ENCODE measurements at places on chromosomes 12 and 14. TPM values are rescaled to one million over a fixed set of nuclear protein-coding genes. Genes with fewer than 3 reads are reported as not detected.

GRCh38 chr12:110689281-110690126 is 589 bp upstream of the HVCN1 start:
- DNase-seq: peak; percentile 74

DNA sequence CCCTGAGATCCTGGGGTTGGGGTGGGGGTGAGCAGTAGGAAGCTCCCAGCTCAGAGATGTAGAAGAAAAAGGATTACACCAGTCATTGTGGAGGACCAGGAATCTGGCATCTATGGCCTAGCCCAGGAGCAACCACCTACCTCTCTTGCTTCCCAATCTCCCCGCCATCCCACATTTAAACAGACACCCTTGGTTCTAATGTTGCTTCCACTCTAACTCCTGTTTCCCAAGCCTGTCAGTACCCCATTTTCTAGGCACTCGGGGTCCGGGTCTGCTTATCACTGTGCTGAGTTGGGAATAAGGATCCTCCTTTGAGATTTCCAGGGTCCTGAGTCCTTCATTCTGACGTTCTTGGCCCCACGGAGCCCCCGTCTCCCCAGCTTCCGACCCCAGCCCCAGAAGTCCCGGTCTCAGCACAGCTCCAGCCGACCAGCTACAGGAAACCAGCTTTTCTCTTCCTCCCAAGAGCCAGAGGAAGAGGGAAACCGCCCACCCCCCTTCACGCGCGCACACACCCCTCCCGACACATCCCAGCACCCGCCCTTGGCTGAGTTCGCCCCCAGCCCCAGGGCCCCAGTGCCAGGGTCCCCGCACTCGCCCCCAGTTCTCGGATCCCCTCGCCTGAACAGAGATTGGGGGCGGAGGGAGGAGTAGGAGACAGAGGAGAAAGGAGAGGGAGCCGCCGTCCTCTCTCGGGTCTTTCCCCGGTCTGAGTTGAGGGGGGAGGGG is 1.2 kb downstream of the ITGA5 start:
- peak; percentile 28 for DNase-seq

- no peak for DNase-seq
Measured at GRCh38 chr12:81809113-81809777, 50.1 kb upstream of the PPFIA2 start.

DNA sequence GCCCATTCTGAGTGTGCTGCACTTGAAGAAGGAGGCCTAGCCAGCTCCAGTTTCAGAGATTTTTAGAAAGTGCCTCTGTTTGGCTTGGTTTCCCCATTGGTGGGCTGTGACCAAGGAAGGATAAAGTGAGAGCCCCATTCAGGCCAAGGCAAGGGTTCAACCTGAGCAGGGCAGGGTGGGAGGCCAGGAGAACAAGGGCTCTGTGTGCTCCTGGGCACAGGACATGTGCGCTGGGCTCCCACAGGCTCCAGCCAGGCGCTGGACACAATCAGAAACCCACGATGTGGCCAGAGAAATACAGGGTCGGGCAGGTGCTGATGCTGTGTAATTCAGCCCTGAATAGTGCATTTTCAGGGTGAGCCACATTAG is 23.1 kb downstream of the WSCD2 start:
- no peak for DNase-seq

GRCh38 chr14:90301668-90302090 is 30.1 kb downstream of the NRDE2 start:
- DNase-seq: peak; percentile 62

GRCh38 chr14:61620130-61620946 is 75.0 kb upstream of the HIF1A start:
- no peak for DNase-seq

DNA sequence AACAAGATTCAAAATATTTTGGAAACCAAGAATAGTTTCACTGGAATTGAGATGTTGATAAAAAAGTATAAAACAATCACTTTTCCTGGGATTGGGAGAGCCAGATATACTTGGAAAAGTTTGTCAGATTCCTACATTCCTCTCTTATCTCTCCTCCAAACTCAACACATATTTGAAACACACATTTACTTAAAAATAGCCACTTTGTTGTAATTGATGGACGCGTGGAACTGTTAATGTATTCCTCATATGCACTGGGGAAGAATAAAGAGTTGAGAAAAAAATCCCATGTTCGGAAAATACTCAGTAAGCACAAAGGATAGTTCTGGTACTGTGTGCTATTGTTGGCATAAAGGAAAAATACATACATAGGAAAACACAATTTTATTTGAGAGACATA is 195.6 kb upstream of the FLRT2 start:
- no peak for DNase-seq

DNA sequence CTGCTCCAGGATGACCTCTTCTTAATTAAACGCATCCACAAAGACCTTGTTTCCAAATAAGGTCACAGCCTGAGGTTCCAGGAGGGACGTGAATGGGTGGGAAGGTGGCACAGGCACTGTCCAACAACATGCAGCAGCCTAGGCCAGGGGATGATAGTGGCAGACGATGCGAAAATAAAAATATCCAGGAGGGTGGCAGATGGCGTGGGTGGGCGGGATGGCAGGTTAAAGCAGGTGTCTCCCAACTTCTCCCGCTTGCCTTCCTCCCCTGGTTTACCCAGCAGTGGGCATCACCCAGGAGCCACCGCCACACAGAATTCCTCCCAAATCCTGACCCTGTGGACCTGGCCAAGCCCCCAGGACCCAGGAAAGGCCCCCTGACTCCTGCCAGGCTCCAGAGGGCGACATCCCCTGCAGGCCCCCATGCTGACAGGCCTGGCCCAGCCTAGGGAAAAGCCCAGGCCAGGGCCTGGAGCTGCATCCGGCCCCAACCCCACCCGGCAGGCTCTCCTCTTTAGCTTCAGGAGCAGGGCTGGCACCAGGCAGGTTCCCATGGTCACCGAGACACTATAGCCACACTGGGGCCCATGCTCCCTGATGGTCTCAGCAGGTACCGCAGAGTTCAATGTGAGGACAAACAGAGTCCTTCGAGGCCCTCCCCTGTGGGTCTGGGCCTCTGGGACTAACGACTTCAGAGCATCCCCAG is 9.7 kb downstream of the NCOR2 start:
- no peak for DNase-seq

DNA sequence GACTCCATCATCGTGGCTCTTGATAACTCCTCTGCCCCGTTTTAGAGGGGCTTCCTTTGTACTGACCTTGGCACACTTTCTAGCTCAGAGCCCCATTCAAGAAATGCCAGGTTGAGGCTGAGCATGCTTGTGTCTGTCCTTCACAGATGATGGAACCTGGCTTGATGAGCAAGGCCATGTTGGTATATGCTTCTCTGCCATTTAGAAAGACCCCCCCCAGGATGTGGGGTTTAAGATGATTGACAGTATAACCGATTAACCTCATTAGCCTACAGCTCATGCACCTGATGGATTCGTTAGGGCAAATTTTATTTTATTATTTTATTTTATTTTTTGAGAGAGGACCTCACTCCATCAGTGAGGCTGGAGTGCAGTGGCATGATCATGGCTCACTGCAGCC is 21.0 kb downstream of the BATF start:
- no peak for DNase-seq

- DNase-seq: peak; percentile 58
Measured at GRCh38 chr14:65168840-65169239, 66.5 kb upstream of the MAX start.

DNA sequence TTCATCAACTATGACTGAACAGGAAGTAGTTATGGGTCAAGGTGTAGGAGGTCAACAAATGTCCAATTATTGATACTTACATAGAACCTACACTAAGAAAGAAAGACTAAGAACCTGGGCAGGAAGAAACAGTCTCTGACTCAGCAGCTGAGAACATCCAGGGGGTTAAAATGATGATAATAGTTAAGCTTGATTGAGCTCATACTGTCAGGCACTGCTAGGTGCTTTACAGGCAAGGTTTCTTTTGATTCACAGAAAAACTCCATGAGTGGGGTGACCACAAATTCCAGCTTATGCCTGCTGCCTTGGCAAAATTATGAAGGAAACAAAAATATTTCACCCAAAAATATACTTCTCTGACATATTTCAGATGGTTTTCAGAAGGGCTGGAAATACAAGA is 75.0 kb downstream of the ACADS start:
- no peak for DNase-seq

DNA sequence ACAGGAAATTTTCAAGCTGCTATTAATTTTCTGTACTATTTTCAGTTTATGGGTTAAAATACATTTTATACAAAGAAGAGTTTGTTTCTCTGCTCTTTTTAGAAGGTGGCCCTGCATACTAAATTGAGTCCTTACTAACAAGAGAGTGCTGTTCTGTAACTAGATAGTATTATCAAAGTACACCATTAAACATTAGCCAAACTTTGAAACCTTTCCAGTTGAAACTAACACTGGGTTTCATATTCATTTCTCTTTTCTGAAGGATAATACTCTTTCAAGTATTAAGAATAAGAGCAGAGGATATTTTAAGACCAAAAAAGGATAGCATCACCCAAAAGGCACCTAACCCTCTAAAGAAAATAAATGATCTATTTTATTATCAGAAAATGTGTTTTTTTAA is 47.2 kb downstream of the PEBP1 start:
- DNase-seq: no peak

GRCh38 chr12:76007640-76008039 is 23.9 kb downstream of the PHLDA1 start:
- no peak for DNase-seq

DNA sequence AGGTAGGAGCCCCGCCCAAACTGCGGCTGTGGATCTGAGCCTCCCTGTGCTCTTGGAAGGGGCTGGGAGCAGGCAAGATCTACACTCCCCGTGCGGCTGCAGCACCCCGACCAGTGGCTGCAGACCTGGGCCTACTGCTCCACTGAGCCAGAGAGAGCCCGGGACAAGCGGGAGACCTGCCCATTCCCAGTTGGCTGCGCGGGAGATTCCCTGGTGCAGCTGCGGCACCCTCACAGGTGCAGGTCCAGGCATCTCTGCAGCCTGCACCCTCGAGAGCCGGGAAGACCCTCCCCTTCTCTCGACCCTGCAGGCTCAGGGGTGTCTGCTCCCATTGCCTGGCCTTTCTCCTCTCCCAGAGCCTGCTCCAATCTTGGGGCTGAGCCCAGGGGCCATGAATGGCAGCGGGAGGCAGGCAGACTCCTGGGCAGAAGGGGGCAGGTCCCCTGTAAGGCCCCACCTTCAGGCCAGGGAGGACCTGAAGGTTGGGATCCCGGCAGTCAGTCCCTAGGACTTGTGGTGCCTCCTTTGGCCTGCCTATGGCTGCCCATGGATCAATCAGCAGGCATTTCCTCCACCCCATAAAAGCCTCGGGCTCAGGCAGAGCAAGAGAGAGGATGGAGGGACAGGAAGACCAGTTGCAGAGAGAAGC is 8.8 kb upstream of the A2M start:
- DNase-seq: no peak

DNA sequence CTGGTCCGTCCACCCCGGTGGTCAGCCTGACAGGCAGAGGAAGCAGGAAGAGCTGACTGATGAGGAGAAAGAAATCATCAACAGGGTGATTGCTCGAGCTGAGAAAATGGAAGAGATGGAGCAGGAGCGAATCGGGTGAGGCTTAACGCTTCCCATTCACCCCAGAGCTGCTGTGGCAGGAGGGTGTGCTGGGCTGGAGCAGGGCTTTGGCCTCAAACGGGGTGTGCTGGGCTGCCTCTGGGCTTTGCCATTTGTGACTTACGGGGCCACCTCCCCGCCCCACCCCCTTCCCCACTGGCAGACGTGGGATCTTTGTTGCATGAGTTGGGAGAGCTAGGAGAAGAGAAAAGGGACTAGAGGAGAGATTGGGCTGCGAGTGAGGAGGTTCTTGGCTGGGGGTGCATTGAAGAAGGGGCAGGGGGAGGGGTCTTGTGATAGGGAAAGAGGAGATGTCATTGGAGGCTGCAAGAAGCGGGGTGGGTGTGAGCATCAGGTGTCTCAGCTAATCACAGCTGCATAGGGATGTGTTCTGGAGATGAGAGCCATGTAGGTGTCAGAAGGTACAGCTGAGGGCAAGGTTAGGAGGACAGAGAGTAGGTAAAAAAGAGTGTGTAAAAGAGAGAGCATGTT is 56.3 kb downstream of the RPH3A start:
- no peak for DNase-seq

DNA sequence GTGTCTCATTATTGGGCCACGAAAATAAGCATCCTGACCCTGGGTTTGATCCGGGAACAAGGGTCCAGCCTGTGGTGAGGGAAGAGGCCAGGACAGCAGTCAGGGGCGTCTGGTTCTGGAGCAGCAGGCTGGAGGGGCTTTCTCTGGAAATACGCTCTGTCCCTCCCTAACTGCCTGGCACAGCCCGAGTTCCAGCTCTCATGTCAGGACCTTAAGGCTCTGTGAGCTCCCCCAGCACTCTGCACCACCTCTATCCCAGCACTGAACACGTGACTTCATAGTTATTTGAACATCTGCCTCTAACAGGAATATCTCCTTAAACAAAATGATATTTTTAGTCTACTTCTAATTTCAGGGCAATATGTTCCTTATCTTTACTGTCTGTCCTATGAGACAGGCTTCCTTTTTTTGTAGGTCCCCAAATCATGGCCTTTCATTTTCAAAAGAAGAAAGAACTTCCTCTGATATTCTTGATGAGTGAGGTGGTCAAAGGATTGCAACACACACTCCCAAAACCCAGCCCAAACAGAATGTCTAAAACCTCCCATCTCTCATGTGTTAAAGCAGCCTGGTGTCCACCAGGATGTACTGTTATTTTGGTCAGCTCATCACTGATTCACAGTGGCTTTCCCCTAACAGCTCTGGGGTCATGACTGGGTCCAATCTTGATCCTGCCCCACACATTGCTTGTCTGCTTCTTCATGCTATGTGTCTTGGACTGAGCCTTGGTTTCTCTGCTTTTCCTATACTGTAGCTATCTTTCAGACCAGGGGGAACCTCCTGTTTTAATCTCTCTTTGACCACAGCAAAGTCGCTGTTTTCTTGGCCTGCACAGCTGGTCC is 9.7 kb downstream of the AQP6 start:
- no peak for DNase-seq

GRCh38 chr14:93905623-93906022 is 21.5 kb upstream of the FAM181A start:
- DNase-seq: no peak

DNA sequence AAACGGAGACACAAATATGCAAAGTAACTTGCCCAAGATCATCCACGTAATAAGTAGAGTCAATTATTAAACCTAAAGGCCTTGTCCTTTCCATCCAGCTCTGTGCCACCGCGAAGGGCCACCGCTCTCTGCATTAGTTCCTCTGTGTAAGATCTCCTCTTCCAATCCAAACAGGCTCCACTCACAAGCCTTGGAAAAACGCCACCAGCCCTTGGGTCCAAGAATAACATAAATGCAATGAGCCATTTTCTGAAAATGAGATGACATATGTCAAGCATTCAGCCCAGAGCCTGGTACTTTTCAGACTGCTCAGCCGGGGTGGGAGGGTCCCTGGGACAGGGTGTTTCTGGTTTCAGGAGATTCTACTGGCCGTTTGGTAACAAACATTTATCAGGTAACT is 30.0 kb downstream of the DGLUCY start:
- DNase-seq: no peak

The SERPINA6 gene
- not detected for total RNA-seq

The TMEM63C gene
- total RNA-seq: 4.5 TPM

The GLIPR1L1 gene
- total RNA-seq: not detected

The GZMH gene
- not detected for total RNA-seq

The AQP6 gene
- total RNA-seq: 2.1 TPM

The KCNJ8 gene
- 15.3 TPM for total RNA-seq

The PRH2 gene
- total RNA-seq: not detected

The CACNA2D4 gene
- total RNA-seq: 1.8 TPM

Measured in spinal cord (tissue), 10 donors.